ENCODE measurements at places on chromosomes 12 and 14.

DNA sequence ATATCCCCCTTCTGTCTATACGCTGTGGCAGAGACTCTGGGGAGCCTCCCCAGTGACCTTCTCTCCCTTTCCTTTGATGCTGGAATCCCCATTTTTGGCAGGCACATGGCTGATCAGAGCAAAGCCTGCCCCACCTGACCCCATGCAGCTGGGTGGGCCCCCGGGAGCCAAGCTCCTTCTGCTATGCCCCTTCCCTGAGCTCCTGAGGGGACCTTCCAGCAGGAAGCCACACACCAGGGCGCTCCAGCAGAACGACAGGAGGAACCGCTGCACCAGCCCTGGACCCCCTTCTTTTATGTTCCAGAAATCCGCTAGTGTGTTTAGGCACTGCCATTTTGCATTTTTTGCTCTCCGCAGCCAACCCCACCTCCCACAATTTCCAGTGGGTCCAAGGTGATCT, 44.6 kb downstream of the TRAFD1 start:
- DNase-seq = no peak

- peak; percentile 70 for DNase-seq
These were observed 59.4 kb downstream of the DGLUCY start for GRCh38 chr14:91173221-91173670.

DNA sequence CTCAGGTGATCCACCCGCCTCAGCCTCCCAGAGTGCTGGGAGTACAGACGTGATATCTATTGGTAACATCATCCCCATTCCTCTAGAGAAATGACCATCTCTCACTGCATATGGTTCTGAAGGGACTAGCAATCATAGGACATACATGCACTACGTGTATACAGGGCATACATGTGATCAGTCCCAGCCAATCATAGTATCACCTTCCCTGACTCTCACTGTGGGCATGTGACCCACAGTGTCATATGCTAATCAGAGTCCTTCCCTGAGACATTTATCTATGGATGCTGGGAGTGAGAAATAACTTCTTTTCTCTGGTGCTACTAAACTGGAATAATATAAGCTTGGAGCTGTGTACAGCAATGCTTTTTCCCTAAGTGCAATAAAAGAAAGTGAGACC, 12.1 kb upstream of the FBXW8 start:
- no peak for DNase-seq

GRCh38 chr12:102917026-102917787, at the start of gene PAH:
TSS of gene PAH (minus strand) at chr12:102917244. CDS start at chr12:102917130, 114 bp downstream.
- DNase-seq = no peak

GRCh38 chr12:95200128-95200894, 17.0 kb downstream of the FGD6 start:
- DNase-seq = no peak

DNA sequence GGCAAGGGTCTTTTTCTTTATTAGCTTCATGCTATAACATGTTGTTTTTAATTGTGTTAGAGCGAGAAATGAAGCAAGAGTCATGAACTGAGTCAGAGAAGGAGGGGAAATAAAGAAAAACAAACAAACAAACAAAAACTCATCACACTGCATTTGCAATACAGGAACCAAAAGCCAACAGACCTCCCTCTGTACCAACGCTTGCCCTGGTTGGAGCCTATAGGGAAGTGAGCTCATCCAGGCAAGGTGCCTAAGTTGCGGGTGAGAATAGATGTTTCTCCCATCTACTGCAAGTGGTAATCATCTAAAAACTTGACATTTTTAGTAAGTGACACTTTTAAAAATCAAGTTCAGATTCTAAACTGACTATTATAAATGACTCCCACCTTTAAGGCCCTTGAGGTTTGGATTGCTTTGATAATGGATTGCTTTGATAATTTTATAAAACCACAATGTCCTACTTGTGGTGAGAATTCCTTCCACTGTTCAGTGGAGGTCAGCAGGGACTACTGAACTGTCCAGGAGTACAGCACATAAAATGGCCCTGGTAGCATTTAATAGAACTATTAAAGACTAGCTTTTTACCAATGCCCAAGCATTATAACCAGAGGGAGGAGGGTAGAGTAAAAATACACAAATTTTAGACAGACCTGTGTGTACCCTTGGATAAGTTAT, 31.3 kb downstream of the SLC38A1 start:
- DNase-seq = no peak

GRCh38 chr14:52988139-52988538, 37.3 kb upstream of the FERMT2 start:
- DNase-seq = no peak

DNA sequence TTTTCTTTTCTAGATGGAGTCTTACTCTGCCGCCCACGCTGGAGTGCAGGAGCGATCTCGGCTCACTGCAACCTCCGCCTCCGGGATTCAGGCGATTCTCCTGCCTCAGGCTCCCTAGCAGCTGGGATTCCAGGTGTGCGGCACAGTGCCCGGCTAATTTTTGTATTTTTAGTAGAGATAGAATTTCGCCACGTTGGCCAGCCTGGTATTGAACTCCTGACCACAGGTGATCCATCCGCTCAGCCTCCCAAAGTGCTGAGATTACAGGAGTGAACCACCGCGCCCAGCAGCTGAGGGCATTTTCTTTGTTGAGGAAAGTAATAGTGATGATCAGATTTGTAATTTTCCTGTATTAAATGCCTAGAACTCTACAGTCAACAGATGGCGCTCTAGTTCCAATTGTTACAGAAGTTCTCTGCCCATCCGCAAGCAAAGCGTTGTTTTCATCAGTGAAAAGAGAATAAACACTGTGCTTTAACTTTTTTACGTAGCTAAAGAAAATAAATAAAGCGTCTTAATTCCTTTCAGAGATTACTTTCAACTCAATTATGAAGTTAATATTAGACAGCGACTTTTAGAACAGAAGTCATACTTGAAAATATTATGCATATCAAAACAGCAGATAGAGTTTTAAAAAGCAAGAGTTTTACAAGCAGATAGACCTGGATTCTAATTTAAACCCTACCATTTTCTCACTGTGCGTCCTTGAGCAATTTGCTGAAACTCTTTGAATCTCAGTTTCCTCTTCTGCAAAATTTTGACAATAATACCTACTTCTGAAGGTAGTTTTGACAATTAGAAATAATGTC, 335.1 kb downstream of the DUSP6 start:
- no peak for DNase-seq

DNA sequence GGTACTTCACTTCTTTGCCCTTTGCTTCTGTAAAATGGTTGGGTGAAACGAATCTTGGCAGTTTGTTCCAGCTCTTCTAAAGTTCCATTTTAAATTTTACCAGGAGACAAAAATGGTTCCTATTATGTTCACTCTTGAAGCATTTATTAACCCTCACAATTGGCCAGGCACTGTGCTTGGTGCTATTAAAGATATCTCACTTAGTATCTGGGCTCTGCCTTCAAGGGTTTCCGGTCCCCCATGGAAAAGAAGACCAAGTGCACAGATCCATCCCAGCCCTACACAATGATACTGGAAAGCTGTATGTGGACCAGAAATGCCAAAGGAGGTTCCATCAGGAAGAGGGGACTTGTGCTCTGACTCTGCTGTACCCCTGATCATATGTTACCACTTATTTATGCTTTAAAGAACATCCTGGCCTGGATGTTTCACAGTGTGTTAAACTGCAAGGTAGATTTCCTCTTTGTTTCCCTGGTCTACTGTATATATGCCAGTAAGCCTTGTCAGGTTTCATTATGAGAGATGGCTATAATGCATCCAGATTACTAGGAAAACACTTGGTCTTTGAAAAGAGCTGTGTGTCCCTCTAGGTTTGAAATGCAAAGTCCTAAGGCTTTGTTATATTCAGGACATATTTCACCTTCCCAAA, 154.8 kb downstream of the PRKCH start:
- no peak for DNase-seq
